ENCODE measurements at places on chromosomes 3 and 15.

- DNase-seq, result no peak
Measured at GRCh38 chr3:11637901-11638458, 5.7 kb downstream of the VGLL4 start.

DNA sequence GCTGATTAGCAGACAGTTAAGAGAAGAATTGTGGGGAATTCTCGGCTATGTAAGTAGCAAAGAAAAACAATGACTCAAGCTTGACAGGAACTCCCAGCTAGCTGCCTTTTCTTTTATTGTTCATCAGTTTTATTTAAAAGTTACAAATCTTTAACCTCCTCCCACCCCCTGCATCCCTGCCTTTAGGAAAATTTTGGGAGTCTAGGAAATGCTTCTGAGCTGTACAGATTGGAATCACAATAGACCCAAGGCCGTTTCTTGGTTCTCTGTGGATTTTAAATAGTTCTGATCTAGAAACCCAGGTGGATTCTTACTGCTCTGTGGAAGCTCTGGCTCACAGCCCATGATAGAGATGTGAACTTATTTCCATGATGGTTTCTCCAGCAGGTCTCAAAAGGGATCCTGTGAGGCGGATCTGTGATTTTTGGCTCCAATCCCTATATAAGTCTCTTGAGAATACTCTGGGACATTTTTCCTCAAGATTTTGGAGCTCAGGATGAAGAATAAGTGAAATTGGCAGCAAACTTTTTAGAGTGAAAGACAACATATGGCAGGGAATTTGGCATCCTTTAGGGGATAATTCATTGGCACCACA, 312.3 kb downstream of the EPHA3 start:
- DNase-seq, result no peak

DNA sequence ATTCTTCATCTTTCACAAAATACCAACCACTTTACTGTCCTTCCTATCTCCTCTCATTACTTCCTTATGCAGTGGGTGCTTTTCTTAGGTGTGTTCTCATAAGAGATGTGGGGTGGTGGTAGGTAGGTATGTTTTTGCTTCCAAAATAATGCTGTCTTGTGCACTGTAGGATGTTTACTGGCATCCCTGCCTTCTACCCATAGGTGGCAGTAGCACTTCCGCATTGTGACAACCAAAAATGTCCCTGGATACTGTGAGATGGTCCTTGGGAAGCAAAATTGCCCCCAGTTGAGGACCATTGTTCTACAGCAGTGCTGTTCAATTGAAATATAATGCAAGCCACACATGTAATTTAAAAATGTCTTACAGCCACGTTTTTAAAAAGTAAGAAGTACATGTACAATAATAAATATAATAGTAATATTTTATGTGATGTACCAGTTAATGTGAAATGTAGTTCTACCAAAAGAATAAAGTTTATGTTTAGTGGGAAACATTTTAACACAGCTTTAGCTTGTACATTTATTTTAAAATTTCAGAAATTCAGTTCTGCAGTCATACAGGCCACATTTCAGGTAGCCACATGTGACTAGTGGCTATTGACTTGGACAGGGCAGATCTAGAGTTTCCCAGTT, 75.2 kb downstream of the NEO1 start:
- DNase-seq, result peak; percentile 5

- DNase-seq, result no peak
Measured at GRCh38 chr3:116833202-116833601, 123.6 kb downstream of the TUSC7 start.

GRCh38 chr3:188031121-188031520, 122.8 kb upstream of the LPP start:
- no peak for DNase-seq

DNA sequence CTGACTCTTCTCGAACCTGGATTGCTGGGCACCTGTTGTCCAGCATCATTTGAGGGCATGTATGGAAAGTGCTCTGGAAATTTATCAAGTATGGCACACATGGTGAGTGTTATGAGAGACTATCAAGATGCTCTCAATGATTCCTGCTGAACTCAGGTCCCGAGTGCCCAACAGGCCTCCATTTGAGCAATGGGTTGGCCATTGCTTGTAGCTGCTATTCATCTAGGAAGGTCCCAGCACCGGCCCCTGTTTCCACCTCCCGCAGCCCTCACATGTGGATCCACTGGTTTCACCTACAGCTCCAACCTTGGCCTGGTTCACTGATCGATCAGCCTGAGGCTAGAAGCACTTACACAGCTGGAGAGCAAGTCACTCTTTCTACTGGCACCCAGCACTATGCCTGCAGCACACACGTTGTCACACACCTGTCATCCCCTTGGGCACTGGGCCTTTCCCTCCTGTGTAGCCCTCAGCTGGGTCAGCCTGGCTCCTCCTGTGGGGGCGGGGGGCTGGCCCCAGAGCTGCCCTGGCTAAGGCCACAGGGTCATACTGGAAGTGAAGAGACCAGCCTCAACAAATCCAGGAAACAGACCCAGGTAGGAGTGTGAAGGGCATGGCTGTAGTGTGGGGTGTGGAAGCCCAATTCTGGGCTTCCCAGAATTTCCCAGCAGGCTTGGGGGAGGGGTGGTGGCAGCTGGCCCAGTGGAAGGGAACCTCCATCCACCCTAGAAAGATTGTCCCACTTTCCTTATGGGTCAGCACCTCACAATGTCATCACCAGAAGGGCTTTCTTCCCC, 41.7 kb upstream of the SMAD3 start:
- DNase-seq, result no peak

GRCh38 chr3:180335050-180335449, 266.9 kb upstream of the TTC14 start:
- DNase-seq, result no peak

Measured in NCI-H1436 (cell line).